ENCODE measurements at places on chromosomes 4 and X. TPM values are rescaled to one million over a fixed set of nuclear protein-coding genes. Genes with fewer than 3 reads are reported as not detected.

MGAT4D gene
- total RNA-seq: not detected

C4orf51 gene
- not detected for total RNA-seq

LGI2 gene
- total RNA-seq: 0.06 TPM

CLDN2 gene
- total RNA-seq: not detected

TBC1D8B gene
- 1.7 TPM for total RNA-seq

DNA sequence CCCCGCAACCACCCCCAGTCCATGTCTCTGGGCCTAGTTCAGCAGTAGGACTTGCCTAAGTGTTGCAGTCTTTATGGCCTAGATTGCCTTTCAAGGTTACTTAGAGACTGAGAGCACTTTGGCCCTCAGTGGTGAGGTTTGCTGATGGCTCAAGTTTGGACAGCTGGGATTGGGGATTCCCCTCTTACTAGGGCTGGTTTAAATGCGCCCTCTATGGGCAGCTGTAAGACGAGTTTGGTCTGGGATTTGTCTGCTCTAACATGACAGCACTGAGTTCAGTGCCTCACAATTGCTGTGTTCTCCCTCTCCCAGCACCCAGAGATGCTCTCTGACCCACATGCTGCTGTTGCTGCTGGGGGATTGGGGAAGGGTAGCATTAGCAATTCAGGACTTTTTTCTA is 23.1 kb downstream of the DACH2 start:
- DNase-seq: no peak

DNA sequence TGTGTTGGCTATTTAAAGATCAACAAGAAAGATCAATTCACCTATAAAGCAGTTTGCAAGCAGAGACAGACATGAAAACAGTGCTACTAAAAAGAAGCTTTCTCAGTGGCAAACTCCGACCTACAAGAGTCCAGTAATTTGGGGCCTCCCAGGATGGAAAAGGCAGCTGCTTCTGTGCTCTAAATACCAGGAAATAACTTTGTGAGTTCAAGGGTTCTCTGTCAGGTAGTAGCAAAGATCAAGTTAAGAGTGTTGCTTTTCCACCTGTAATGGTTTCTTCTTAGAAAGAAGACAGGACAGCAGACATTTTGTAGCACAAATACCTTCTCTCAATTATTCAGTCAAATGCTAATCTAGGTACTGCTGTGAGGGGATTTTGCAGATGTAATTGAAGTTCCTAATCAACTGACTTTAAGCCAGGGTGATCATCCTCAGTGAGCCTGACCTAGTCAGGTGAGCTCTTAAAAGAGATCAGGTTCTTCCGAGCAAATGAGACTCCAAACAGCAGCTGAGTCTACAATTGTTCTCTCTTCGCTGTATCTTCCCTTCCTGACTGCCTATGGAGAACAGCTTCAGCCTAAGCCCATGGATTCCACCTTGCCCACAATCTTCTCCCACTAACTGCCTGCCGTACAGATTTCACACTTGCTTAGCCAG is 13.5 kb downstream of the ANKRD17 start:
- DNase-seq: no peak

GRCh38 chr4:74635074-74635473 is 159.2 kb downstream of the BTC start:
- DNase-seq: no peak

DNA sequence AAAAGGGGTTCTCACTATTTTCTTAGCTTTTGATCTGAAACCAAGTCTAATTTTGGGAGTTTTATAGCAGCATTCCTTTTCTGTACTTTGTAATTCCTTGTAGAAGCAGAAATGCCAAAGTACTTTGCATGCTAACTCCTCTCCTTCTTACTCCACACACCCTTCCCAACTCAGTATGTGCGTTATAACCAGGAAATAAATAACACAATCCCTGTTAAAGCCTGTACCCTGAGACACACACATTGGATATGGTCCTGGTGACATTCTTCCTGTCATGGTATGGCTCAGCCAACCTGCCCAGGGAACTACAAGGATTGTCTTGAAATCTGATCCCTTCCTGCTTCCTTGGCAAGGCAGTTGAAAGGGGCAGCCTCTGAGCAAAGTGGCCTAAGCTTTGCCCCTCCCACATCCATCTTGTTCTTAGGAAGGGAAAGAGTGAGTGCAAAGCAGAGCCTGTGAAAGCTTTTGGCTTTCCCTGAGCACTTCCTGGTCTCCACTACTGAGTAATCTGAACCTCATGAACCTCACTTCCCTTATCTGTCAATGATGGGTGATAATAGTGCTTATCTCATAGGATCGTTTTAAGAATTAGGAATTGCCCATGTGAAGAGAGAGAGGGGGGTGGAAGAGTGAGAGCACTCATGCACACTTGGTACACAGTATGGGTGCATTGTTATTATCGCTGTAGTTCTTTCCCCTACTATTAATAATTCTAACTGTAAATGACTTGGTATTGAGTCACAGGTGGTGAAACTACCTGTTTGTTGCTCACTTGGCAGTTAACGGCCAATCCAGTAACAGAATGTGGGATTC is 109.3 kb downstream of the AFF2 start:
- no peak for DNase-seq

DNA sequence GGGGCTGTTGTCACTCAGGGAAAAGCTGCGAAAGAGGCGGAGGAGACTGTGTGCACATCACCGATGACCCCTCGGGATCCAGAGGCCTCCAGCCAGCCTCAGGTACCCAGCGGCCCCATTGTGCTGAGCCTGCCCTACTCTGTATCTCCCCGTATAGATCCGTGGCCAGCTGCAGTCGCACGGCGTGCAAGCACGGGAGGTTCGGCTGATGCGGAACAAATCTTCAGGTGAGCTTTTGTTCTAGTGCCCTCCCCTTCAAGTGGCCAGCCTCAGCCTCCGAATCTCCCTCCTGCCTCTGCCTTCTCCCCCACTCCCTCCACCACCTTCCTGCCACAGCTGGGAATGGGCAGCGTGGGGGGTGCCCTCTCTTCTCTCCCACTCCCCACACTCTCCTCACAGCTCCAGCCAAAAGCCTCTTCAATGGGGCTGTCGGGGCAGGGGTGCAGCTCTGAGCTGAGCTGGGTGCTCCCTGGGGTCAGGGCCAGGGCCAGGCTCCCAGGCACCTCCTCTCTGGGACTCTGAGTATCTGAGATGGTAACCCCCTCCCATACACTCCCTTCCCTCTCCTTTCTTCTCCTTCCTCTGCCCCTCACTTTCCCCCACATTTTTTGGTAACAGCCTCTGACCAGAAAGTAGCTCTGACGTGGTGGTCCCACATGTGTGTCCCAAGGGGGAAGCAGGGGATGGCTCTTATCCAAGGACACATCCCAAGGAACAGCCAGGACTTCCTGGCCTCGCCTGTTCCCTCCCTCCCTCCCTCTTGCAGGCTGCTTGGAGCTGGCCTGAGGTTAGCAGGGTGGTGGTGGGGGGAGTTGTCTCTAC is 20.4 kb upstream of the UBA1 start:
- DNase-seq: no peak

DNA sequence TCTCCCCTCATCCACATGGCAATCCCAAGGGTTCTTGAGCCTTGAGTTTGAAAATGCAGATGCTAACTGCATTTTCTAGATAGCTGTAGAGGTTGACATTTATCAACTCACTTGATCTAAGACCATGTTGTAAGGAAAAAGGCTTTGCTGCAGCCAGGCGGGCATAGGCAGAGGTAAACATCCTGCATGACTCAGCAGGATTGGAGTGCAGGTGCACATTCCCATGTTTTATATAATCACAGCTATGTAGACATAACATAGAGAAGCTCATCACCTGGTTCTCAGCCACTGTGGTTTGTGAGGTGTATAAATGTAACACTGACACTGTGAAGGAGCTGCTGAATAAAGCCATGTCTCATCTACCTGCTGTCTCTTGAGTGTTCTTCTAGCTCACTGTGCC is 62.3 kb upstream of the PDE5A start:
- no peak for DNase-seq

DNA sequence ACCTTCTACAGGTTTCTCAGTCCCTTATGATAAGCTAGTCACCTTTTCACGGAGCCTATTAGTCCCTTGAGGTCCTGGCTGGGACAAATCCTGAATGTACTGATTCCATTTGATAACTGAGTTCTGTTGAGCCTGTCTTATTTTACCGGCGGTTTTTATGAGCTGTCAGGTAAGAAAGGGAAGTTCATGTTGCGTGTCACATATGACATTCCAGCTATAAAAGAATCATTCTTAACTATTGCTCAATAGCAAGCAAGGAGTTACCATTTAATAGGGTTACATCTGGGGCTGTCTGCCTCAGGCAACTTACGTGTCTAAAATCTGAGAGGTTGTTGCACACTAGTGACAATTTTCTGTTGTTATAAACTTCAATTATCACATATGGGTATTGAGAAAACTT is 394.6 kb downstream of the TECRL start:
- DNase-seq: no peak

DNA sequence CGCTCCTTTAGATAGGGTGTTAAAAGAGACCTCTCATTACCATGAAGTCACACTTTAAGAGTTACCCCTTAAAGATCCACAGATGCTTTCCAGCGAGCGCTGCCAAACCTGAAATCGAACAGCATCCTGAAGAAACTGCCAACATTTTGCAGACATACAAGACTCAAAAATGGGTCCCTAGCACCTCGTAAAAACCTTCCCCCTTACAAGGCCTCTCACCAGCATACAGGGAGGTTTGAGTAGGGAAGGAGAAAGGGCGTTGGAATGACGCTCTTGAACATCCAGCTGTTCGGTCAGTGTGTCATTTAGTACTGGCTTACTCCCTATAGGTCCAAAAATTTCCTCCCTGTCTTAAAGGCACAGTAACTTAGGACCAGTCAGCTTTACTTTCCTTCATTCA is 45.3 kb upstream of the PGRMC1 start:
- no peak for DNase-seq

- DNase-seq: no peak
Measured at GRCh38 chr4:80586716-80587115, 251.2 kb downstream of the CFAP299 start.

All from Daoy (cell line).